ENCODE measurements at places on chromosomes 1 and 21.

DNA sequence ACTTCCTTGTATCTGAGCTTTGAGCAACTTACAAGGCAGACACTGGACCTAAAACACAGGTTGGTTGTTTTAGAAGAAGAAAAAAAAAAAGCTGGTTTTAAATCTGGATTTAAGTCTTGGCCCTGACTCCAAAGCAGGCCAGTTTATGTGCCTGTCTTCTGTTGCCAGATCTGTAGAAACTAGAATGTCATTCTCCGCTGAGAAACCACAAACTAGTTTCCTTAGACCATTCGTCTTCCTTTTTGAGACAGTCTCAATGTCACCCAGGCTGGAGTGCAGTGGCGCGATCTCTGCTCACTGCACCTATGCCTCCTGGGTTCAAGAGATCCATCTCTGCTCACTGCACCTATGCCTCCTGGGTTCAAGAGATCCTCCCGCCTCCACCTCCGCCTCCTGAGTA is 33.9 kb downstream of the APP start:
- no peaks in the 10 kb centered on the region for H3K36me3 ChIP-seq
- H3K27ac ChIP-seq: no peak overlapping the region
- H3K4me3 ChIP-seq: no peak overlapping the region
- no peak for DNase-seq
- no peaks in the 10 kb centered on the region for H3K27me3 ChIP-seq

- DNase-seq: no peak
- H3K36me3 ChIP-seq: no peaks in the 10 kb centered on the region
- H3K27ac ChIP-seq: no peak overlapping the region
- no peaks in the 10 kb centered on the region for H3K27me3 ChIP-seq
- no peaks in the 10 kb centered on the region for H3K4me1 ChIP-seq
Observed at GRCh38 chr1:219639876-219640577, 27.1 kb upstream of the ZC3H11B start.

DNA sequence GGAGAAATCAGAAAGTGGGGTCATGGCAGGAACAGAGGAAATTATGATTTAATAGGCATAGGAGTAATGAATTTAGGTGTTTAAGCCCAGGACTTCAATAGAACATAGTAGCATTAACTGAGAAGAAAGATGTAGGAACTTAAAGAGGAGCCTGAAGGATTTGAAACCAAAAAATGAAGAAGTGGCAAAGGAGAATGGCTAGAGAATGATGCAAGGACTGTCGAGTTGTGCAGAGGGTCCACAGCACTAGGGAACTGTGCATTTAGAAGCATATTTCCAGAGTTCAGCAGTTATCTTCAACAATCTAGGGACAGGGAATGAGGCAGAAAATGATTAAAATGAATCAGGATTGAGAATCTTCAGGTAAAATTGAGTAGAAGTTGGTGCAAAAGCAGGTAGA is 328.1 kb upstream of the LYPLAL1 start:
- no peak overlapping the region for H3K4me3 ChIP-seq
- H3K27me3 ChIP-seq: no peaks in the 10 kb centered on the region
- no peaks in the 10 kb centered on the region for H3K36me3 ChIP-seq
- no peak overlapping the region for H3K27ac ChIP-seq
- no peak for DNase-seq
- no peaks in the 10 kb centered on the region for H3K4me1 ChIP-seq

DNA sequence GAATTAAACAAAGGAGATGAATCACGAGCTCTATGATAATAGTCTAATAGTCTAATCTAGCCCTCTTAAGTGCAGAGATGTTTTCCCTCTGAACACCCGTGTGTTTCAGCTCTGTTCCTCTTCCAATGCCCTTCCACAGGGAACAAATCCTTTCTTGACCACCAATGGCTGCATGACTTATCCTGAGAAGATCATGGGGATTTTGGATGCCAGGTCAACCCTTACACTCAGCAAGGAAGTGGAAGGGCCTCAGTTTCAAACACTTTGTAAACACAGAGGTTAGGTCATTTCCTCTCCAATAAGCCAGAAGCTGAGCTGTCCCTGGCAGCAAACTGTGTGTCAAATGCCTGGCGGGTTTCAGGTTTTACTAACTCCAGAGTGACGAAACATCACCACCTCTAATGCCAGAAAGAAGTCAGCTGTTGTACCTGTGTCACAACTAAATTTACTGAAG is 200.0 kb downstream of the GABPA start:
- peak overlapping the region; percentile 85 for H3K27ac ChIP-seq
- H3K4me3 ChIP-seq: no peak overlapping the region
- DNase-seq: peak; percentile 75
- peaks cover 37% of the 10 kb centered on the region for H3K4me1 ChIP-seq
- H3K36me3 ChIP-seq: no peaks in the 10 kb centered on the region
- no peaks in the 10 kb centered on the region for H3K27me3 ChIP-seq

DNA sequence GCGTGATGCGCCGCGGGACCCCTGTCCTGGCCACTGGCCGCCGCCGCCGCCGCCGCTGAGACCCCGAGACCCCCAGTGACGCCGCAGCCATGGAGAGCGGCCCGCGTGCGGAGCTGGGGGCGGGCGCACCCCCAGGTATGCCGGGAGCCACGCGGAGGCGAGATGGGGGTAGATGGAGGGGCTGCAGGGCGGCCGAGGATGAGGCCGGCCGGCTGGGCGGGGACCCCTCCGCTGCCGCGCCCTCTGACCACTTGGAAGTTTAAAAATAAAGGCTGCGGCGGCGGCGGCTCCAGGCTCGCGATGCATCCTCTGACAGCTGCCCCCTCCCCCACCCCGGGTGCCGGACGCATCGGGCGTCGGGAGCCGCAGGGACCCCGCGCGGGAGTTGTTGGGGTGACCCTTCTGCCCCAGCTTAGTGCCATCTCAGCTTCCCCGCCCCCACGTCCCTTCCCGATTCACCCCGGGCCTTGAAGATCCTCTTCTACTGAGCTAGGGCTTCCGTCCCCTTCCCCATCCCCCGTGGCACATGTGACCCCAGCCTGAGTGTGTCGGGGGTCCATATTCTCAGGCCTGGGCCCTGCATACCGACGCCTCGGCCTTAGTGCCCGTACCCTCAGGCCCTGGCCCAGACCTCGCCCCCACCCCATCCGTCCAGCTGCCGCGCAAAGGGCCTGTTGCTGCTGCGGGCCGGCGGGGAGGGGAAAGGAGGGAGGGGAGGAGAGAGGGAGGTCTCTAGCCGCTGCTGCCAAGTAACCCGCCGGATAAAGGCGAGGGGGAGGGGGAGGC is 562 bp downstream of the MAP7D1 start:
- H3K36me3 ChIP-seq: no peaks in the 10 kb centered on the region
- DNase-seq: peak; percentile 61
- no peaks in the 10 kb centered on the region for H3K27me3 ChIP-seq
- peak overlapping the region; percentile 98 for H3K27ac ChIP-seq
- H3K4me3 ChIP-seq: peak overlapping the region; percentile 90

DNA sequence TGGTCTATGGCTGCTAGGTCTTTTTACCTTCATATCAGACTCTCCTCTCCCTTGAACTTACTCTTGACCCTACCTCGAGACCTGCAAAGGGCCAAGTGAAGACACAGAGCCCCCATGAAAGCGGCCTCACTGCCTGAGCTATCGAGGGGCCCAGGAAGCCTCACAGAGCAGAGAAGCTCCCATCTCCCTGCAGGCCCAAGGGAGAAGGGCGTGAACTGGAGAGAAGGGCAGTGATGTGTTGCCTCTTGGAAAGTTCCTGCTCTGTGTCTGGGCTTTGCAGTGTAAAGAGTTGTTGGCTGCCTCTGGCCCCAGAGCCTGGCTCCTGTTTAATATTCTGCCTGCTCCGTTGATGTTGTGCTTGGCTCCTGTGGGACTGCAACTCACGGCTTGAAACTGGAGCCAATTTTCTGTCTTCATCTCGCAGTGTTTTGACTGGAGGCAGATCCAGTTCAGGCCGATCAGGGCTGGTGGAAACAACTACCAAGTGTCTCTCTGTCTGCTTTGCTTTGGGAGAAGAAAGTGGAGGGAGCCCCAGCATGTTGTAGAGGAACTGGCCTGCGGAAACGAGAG is 4.3 kb downstream of the SERTAD4 start:
- DNase-seq: no peak
- H3K36me3 ChIP-seq: no peaks in the 10 kb centered on the region
- peaks cover 29% of the 10 kb centered on the region for H3K27me3 ChIP-seq
- H3K27ac ChIP-seq: no peak overlapping the region
- H3K4me1 ChIP-seq: peaks cover 35% of the 10 kb centered on the region
- no peak overlapping the region for H3K4me3 ChIP-seq

DNA sequence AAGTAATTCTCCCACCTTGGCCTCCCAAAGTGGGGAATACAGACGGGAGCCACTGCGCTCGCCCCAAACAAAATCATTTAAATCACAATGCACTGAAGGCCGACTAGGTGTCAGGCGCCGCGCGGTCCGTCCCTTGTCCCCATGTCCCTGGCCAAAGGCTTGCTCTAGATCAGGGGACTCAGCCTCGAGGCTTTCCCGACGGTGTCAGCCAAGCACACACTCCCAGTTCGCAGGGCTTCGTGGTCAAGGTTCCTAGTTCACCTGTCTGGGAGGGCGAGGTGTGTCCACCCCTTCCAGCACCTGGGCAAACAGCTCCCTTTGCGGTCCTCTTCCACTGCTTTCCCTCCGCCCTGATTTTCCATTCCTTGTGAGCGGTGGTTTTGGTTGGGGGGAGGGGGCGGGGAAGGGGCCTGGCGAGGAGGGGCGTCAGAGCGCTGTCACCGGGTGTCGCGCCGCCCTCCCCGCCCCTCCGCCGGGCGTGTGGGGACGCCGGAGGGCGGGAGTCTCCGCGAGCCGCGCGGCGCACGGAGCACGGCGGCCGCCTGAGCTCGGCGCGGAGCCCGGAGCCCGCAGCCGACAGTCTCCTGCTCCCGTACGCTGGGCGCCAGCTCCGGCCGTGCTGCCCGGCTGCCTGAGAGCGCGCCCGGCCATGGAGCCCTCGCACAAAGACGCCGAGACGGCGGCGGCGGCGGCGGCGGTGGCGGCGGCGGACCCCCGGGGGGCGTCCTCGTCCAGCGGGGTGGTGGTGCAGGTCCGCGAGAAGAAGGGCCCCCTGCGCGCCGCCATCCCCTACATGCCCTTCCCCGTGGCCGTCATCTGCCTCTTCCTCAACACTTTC is at the start of gene STUM:
Gene STUM, plus strand, starts transcription at position 509 of the 838 bp plus-strand sequence. Its CDS starts 141 bp downstream, at position 650.
- peak within 1 kb of the TSS; percentile 58 for H3K27ac ChIP-seq
- peaks cover 22% of the 10 kb centered on the region for H3K27me3 ChIP-seq
- H3K36me3 ChIP-seq: no peaks in the 10 kb centered on the region

- no peak overlapping the region for H3K27ac ChIP-seq
- H3K4me1 ChIP-seq: peaks cover 11% of the 10 kb centered on the region
- no peaks in the 10 kb centered on the region for H3K27me3 ChIP-seq
- DNase-seq: peak; percentile 51
- H3K4me3 ChIP-seq: no peak overlapping the region
- H3K36me3 ChIP-seq: peaks cover 32% of the 10 kb centered on the region
Observed at GRCh38 chr1:154546264-154547063, 12.0 kb downstream of the UBE2Q1 start.
